ENCODE measurements at places on chromosomes 11 and 22.

DNA sequence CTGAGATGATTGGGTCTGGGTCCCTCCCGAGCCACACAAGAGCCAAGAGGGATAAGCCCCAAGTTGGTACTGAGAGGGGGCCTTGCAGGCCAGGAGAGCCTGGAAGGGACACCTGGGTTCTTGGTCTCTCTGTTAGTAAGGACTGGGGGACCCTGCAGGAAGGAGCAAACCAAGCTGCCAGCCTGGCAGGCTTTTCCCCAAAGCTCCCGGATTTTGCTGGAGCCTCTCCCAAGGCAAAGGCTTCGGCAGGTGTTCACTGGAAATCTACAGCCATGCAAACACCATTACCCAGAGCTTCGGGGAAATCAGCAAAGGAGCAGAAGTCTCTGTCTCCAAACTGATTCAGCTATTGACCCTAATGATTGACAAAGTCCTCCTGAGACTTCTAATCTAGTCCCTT lies 527.9 kb downstream of the BUD13 start:
- no peak overlapping the region for H3K27ac ChIP-seq
- H3K36me3 ChIP-seq: no peaks in the 10 kb centered on the region
- no peak overlapping the region for H3K4me3 ChIP-seq
- no peaks in the 10 kb centered on the region for H3K27me3 ChIP-seq
- H3K4me1 ChIP-seq: no peaks in the 10 kb centered on the region
- no peak for DNase-seq

- H3K4me1 ChIP-seq: no peaks in the 10 kb centered on the region
- DNase-seq: no peak
- no peaks in the 10 kb centered on the region for H3K27me3 ChIP-seq
Measured at GRCh38 chr11:15233371-15234165, 118.8 kb downstream of the INSC start.

DNA sequence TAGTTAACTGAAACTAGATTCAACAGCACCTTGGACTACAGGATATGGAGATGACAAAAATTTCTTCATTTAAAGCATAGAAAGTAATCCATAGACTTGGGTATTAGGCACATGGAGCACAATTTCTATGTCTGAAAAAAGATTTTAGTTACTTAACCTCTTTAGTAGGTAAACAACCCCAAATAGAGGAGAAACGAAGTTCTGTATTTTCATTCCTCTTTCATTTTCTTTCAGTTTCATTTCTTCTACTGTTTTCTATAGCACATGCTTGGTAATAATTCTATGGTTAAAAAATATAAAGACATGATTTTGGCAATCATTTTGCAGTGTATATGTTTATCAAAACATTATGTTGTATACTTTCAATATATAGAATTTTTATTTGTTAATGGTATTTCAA lies 99.5 kb downstream of the CASP12 start:
- no peaks in the 10 kb centered on the region for H3K27me3 ChIP-seq
- H3K4me1 ChIP-seq: peaks cover 10% of the 10 kb centered on the region
- no peak for DNase-seq
- H3K36me3 ChIP-seq: no peaks in the 10 kb centered on the region
- no peak overlapping the region for H3K27ac ChIP-seq

- H3K4me1 ChIP-seq: no peaks in the 10 kb centered on the region
- H3K27ac ChIP-seq: no peak overlapping the region
- DNase-seq: no peak
- no peaks in the 10 kb centered on the region for H3K27me3 ChIP-seq
- no peak overlapping the region for H3K4me3 ChIP-seq
Measured at GRCh38 chr11:82859750-82860149, 40.5 kb downstream of the PRCP start.

- H3K27me3 ChIP-seq: no peaks in the 10 kb centered on the region
- H3K4me1 ChIP-seq: no peaks in the 10 kb centered on the region
- no peak overlapping the region for H3K27ac ChIP-seq
- DNase-seq: no peak
- no peaks in the 10 kb centered on the region for H3K36me3 ChIP-seq
Measured at GRCh38 chr22:44983878-44984482, 25.8 kb downstream of the PHF21B start.

GRCh38 chr11:84871116-84871515 lies 756.0 kb downstream of the DLG2 start:
- DNase-seq: no peak
- H3K4me3 ChIP-seq: no peak overlapping the region
- H3K27me3 ChIP-seq: no peaks in the 10 kb centered on the region

DNA sequence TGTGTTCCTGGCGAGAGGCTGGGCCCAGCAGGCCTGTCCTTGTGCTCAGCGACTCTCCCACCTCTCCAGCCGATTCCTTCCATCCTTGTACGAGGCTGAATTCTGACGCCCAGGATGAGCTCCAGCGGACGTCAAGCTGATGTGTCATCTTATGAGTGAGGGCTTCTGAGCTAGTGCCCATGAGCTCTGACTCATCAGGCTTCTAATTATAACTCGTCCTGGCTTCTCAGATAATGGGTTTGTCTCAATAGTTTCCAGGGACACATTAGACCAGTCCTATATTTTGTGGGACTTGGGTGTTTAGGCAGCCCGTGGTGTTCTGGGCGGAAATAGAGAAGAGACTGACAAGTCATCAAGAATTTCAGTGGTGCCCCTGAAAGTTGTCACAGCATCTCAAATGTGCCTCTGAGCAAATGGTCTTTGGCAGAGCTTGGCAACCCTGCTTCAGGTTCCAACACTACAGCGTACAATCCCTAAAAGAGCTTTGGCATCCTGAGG lies 108.2 kb upstream of the CD44 start:
- H3K4me1 ChIP-seq: peaks cover 35% of the 10 kb centered on the region
- no peaks in the 10 kb centered on the region for H3K27me3 ChIP-seq
- H3K36me3 ChIP-seq: no peaks in the 10 kb centered on the region
- H3K4me3 ChIP-seq: no peak overlapping the region
- no peak for DNase-seq
- H3K27ac ChIP-seq: no peak overlapping the region

DNA sequence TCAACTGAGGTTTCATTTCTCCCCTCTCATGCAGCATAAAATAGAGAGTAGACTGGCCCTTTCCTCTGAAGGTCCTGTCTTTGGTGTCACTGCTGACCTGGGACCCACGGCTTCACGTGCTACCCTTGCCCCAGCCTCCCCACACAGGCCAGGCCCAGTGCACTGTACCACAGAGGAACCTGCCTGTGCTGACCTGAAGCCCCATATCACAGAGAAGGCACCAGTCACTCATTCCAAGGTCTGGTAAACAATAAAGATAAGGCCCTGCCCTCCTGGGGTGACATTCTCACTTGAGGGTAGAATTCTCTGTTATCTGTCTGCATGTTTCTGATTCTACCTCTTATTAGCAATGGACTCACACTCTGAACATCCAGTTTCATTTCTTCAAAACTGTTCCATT lies 51.3 kb downstream of the RPL27A start:
- H3K4me1 ChIP-seq: peaks cover 5% of the 10 kb centered on the region
- DNase-seq: no peak
- H3K27ac ChIP-seq: no peak overlapping the region
- H3K4me3 ChIP-seq: no peak overlapping the region
- no peaks in the 10 kb centered on the region for H3K27me3 ChIP-seq

- no peak for DNase-seq
- H3K4me3 ChIP-seq: peak overlapping the region; percentile 76
- H3K4me1 ChIP-seq: peaks cover 21% of the 10 kb centered on the region
- H3K27ac ChIP-seq: no peak overlapping the region
Measured at GRCh38 chr22:23181721-23182308, 1.5 kb downstream of the BCR start.

GRCh38 chr11:9576701-9577381 lies 3.4 kb downstream of the WEE1 start:
- H3K27ac ChIP-seq: peak overlapping the region; percentile 98
- peak overlapping the region; percentile 53 for H3K4me3 ChIP-seq
- no peak for DNase-seq
- H3K4me1 ChIP-seq: peaks cover 18% of the 10 kb centered on the region

GRCh38 chr22:31346733-31347250 lies 646 bp upstream of the PATZ1 start:
- H3K4me1 ChIP-seq: peaks cover 22% of the 10 kb centered on the region
- peak; percentile 72 for DNase-seq
- no peaks in the 10 kb centered on the region for H3K27me3 ChIP-seq
- H3K4me3 ChIP-seq: peak overlapping the region; percentile 60

DNA sequence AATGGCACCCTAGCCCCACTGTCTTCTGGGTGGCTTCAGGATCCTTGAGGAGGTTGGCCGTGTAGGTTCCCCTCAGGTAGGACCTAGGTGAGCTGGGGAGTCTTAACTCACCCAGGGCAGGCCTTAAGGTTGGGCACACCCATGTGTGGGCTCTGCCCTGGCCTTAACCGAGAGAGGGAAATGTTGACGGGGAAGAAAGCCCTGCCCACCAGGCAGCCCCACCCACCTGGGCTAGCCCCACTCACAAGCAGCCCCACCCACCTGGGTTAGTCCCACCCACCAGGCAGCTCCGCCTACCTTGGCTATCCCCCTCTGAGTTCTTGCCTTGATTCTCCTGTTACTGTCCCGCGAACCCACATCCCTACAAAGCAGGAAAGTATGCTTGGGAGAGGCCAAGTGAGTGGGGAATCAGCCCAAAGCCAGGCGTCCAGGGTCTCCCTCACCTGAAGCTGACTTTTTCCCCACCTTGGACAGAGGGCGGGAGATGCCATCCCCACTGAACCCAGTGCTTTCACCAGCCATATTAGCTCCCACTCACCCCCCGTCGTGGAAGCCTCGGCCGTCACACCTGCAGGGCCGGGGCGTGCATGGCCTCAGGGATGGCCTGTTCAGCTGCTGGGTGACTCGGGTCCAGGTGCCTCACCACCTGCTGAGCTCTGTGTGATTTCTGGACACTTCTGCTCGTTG lies at the start of gene MYEOV:
MYEOV (plus strand) TSS at position 337 of the 687 bp plus-strand sequence. CDS start 1,200 bp downstream, outside the sequence.
- no peaks in the 10 kb centered on the region for H3K4me1 ChIP-seq
- no peak within 1 kb of the TSS for H3K27ac ChIP-seq
- DNase-seq: peak; percentile 29
- no peaks in the 10 kb centered on the region for H3K27me3 ChIP-seq
- no peaks in the 10 kb centered on the region for H3K36me3 ChIP-seq

DNA sequence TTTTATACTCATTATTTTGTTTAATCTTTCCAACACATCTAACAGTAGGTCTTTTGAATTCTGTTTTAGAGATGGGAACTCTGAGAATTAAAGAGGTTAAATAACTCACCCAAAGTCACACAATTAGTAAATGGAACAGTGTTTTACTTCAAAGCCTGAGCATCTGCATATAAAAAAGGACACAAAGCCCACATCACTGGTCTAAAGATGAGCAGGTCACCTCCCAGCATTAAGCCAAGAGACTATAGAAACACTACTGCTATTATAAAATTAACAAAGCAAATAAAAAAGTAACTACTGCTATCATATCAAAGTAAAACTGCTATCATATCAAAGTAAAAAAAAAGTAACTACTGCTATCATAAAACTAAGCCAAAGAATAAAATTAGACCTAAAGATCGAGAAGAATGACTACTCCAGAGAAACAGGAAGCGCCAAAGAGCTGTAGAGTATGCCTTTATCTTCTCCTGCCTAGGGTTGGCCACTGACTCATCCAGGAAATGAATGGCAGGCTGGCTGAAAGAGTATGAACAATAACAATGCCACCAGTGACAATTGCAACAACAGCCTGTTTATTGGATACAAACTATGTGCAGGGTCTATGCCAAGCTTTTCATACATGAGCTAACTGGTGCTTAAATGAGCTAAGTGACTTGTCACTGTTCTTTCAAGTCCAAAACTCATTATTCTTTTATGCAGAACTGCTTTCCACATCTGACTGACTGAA lies 1153.0 kb upstream of the TENM4 start:
- H3K27me3 ChIP-seq: no peaks in the 10 kb centered on the region
- H3K36me3 ChIP-seq: no peaks in the 10 kb centered on the region
- H3K4me1 ChIP-seq: peaks cover 16% of the 10 kb centered on the region
- no peak for DNase-seq
- H3K27ac ChIP-seq: no peak overlapping the region

DNA sequence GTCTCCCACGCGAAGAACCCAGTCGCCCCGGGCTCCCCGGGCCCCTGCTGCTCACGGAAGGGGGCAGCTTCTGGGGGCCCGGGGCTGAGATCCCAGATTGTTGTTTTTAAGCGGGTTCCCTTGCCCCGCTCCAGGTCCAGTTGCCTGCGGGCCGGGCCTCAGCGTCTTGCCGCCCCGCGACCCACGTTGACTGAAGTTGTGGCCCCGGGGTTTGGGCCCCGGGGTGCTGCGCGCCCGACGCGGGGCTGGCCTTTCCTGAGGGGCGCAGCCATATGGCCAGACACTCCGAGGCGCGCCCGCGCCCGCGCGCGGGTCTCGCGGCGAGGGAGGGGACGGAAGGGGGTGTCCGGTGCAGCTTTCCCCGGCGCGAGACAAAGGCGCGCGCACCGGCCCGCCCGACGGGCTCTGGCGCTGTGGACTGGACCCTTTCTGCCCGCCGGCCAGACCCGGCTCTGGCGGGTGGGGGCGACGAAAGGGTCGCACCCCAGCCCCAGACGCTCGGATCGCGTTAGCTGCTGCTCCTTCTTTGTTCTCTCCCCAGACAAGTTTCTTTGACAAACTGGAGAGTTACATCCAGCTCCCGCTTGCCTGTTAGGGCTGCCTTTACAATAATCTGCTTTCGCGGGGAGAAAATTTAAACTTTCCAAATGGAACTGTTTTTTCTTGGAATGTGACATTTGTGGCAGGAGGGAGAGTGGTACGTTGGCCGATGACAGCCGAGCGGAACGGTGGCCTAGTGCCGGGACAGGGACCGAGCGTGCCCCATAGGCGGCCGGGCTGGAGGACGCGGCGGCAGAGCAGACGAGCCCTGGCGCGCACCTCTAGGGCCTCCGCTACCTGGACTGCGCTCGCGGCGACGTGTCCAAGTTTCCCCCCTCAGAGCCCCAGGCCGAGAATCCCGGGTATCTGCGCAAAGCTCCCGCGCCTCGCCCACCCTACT lies 716 bp downstream of the AMOTL1 start:
- no peak overlapping the region for H3K27ac ChIP-seq
- peak overlapping the region; percentile 65 for H3K4me3 ChIP-seq
- peak; percentile 54 for DNase-seq
- no peaks in the 10 kb centered on the region for H3K36me3 ChIP-seq

- H3K27me3 ChIP-seq: no peaks in the 10 kb centered on the region
- H3K4me3 ChIP-seq: no peak overlapping the region
- no peaks in the 10 kb centered on the region for H3K4me1 ChIP-seq
- no peak overlapping the region for H3K27ac ChIP-seq
- H3K36me3 ChIP-seq: no peaks in the 10 kb centered on the region
- DNase-seq: peak; percentile 49
Measured at GRCh38 chr11:76856106-76856505, 4.6 kb upstream of the ACER3 start.

GRCh38 chr22:28977481-28977971 lies 84.1 kb downstream of the C22orf31 start:
- H3K4me3 ChIP-seq: no peak overlapping the region
- no peaks in the 10 kb centered on the region for H3K36me3 ChIP-seq
- DNase-seq: peak; percentile 65
- H3K27me3 ChIP-seq: no peaks in the 10 kb centered on the region
- peaks cover 47% of the 10 kb centered on the region for H3K4me1 ChIP-seq

DNA sequence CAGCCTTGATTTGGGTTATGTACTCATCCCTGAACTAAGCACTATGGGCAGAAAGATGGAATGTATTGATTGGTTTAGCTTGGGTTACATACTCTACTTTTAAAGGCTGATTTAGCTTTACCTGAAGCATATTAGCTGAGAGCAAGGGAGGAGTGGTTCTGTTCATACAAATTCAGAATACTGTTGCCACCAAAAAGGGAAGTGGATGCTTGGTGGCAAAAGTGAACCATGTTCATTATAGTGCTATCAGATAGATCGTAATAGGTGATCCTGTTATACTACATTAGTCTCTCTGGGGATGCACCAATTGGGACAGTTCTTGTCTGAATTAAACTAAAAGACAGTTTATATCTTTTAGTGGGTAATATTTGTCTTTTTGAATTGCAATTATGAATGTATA lies 44.5 kb upstream of the RRM1 start:
- H3K36me3 ChIP-seq: no peaks in the 10 kb centered on the region
- H3K27ac ChIP-seq: no peak overlapping the region
- DNase-seq: no peak
- no peak overlapping the region for H3K4me3 ChIP-seq
- H3K27me3 ChIP-seq: no peaks in the 10 kb centered on the region
